OCI-LY7 (cell line): ENCODE measurements at places on chromosomes 13 and 19. TPM values are rescaled to one million over a fixed set of nuclear protein-coding genes. Genes with fewer than 3 reads are reported as not detected.

Gene ZFR2
- not detected in 2 replicates for total RNA-seq

Gene TEX29
- total RNA-seq: not detected in 2 replicates

Gene VSTM2B
- total RNA-seq: not detected in 2 replicates

DNA sequence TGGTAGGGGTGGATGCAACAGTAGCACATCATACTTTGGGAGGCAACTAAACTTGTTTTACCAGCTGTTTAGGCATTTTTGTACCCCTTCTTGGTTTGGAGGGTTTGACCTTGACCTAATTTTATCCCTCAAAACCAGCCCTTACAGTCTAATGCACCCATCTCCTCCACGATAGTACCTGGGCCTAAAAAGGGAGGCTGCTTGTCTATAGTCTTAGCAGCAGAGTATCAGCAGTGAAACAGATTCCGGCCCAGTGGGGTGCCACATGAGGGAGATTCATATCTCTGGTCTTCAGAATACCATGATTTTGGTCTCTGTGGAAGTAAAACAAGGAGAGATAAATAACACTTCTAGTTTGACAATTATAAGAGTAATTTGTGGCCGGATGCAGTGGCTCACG is 39.5 kb upstream of the ATP12A start:
- DNase-seq: no peak

GRCh38 chr19:5264453-5264852 is 76.2 kb downstream of the PTPRS start:
- DNase-seq: no peak

- DNase-seq: peak; percentile 81
These were observed 5.4 kb downstream of the LMTK3 start for GRCh38 chr19:48506138-48506733.

DNA sequence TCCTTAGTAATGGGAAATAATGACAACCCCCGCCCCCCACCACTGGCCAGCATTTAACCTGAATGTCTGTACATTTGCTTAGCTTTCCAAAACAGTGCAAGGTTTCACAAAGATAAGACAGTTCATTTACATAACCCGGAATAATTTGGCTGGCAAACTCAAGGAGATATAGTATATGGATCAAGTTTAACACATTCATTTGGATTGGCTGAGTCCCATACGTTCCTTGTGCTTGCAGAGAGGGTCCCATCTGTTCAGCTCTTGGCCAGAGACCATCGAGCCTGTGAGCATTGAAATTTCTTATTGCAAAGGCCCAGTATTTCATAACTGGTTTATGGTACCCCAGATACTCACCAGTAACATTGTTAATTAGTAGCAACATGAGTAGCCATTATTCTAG is 116.5 kb downstream of the GPC6 start:
- DNase-seq: no peak

GRCh38 chr13:50927701-50928100 is 18.1 kb downstream of the RNASEH2B start:
- no peak for DNase-seq

DNA sequence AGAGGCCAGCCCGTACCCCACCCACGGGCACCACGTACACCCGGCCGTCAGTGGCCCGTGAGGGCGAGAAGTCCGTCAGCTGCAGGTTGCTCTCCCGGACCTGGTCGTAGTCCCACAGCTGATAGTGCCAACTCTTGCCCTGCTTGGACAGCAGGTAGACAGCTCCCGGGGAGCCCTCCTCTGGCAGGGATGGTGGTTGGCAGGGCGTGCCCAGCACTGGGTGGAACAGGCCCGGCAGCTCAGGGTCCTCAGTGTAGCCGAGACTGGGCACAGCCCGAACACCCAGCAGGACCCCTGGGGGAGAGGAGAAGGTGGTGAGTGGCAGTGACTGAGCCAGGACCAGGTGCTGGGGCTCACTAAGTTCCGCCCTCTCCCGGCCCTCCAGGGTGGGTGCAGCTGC is 7.8 kb downstream of the ACTMAP start:
- DNase-seq: no peak

- no peak for DNase-seq
These were observed 49.4 kb upstream of the ZNF536 start for GRCh38 chr19:30322641-30323320.
